ENCODE measurements at places on chromosomes 4 and X.
A peak's percentile ranks its signal among the peaks of the same experiment; 100 is the strongest.

GRCh38 chrX:109270580-109271484 lies 211.1 kb downstream of the GUCY2F start:
- DNase-seq: no peak

DNA sequence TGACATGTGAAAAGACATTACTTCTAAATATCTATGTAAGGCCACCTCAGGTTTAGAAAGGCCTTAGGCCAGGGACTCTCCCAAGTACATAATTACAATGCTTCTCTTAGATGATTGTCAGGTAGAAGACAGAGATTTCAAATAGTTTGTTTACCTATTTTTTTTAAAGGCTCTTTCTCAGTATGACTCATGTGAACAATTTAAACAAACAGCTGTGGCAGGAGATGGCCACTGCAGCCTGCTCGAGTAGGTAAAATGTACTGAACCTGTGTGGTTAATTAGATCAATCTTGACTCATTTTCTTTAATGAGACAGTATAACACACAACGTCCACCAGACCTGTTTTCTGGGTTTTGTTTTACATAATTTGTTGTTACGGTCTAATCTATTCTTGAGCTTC lies 50.2 kb downstream of the LEF1 start:
- peak; percentile 77 for DNase-seq

GRCh38 chr4:148376151-148376550 lies 66.1 kb downstream of the NR3C2 start:
- no peak for DNase-seq

DNA sequence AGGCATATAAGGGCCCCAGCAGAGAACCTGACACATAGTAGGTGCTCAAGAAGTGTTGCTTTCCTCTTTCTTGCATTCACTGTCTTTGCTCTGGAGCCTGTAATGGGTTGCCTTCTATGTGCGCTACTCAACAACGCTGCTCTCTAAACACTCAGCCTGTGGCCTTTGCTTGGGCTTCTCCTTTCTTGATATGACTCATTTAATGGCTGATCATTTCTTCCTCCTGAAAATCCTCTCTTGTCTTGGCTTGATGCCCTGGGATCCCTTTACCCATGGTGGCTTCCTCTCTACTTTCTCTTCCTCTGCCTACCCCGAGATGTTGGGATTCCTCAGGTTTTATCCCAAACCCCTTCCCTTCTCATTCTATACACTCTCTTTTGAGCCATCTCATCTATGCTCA lies 19.9 kb upstream of the PJA1 start:
- DNase-seq: no peak

DNA sequence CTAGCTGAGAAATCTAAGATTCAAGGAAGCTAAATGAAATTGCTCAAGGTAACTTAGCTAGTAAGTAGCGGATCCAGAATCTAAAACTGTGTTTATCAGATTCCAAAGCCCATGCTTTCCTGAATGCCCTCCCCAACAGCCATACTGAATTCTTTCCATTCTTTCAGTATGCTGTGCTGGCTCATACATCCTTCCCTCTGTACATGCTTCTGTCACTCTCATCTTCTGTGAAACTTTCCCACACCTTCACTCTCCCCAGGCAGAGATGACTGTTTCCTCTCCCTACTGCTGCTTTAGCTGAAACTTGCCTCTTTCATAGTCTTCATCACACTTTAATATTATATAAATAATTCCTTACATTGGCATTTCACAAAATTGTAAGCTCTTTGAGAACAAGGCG lies 39.3 kb upstream of the SMARCAD1 start:
- no peak for DNase-seq

DNA sequence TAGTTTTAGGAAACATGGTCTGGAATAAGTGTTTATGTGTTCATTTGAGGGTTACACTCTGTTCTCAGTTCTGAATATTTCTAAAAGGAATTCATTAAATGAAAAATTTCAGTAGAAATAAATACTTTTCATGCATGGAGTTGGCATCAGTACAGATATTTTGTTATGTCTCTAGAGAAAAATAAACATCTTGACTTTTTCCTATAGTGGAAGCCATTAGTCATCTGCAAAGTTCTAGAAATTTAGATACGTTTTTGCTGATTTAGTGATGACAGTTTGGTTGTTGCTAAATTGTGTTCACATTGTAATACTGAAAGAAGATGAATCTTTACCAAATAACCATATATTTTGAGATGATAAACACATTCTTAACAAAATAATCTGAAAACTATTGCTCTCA lies 268.2 kb upstream of the TEX13A start:
- no peak for DNase-seq

DNA sequence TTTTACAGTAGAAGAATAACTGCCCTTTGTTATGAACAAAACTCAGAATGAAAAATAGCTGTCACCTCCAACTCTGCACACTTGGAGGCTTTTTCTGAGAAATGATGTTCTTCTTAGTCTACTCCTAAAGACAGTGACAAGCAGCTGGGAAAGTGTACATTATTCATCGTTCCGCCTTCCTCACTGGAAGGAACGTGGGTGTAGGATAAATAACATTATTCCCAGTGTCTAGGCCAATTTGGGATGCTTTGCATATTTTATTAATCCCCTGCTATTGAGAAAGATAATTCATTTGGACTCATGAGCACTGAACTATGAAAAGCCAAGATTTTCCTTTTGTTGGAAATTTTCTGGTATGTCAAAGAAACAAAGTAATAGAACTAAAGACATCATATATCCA lies 87.8 kb downstream of the VCX2 start:
- DNase-seq: no peak

DNA sequence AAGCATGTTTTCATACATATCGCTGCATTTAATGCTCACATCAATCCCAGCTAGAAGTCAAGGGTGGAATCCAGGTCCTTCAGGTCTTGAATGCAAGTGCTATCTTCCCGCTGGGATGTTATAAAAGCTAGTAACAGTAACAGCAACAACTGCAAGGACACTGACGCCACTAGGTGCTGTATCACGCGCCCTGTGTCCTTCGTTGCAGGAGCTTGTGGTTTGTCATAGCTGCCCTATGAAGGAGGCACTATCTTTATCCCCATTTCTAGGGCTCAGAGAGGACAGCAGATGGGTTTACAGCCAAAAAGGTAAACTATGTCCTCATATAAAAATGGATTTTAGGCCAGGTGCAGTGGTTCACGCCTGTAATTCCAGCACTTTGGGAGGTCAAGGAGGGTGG lies 202.9 kb downstream of the NSUN7 start:
- DNase-seq: no peak

DNA sequence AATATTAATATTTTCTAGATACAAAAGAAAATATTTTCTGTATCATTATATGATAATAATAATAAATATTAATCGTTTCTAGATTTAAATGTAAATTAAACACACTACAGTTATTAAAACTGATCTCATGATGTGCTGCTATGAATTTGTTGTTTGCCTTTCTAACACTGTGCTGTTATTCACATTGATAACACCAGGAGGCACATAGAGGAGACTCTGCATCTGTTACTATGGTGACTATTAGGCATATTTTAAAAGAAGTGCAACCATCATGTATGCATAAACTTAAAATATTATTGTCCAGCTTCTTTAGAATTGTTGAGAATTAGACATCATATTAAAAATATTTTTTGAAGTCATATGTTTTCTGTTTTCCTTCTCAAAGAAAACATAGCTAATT lies 11.8 kb upstream of the PDGFC start:
- DNase-seq: no peak

All from activated effector memory CD4-positive, alpha-beta T cell treated with anti-CD3 and anti-CD28 coated beads, Interleukin-2, amount 50 U/mL, for 16 hours (primary cell).